ENCODE measurements at places on chromosomes 3 and 15. TPM values are rescaled to one million over a fixed set of nuclear protein-coding genes. Genes with fewer than 3 reads are reported as not detected.

DNA sequence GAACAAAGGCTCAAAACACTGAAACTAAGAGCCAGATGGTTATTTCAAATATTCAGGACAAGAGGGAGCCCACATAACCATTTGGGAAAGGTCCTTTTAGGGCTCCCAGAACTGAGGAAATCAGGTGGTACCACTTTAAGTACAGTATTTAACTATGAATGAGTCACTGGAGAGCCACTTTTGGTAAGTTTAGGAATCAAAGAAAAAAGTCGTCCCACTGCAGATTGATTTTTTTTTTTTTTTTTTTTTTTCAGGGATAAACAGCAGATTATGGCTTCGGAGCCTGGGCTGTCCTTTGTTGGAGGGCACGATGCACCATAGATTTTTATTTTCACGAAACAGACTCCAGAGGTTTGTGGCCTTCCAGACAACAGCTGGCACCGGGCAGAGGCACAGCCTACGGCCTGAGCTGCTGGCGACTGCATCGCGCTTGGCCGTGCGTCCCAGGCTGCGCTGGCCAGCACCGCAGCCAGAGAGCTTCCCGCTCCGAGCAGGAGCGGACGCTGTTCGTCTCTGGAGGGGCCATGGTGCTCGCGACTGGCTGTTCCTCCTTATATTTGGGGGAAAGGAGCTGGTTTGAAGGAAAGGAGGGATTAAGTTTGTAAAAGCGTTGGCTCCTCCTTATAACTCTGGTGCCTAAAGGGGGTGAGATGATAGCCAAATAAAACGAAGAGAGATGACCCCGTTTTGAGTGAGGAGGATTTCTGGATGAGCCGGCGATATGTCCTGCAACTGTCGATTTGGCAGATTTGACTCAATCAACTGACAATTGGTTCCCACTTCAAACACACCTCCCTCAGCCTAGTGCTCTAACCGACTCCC, 152.9 kb upstream of the GOLIM4 start:
- DNase-seq: no peak

DNA sequence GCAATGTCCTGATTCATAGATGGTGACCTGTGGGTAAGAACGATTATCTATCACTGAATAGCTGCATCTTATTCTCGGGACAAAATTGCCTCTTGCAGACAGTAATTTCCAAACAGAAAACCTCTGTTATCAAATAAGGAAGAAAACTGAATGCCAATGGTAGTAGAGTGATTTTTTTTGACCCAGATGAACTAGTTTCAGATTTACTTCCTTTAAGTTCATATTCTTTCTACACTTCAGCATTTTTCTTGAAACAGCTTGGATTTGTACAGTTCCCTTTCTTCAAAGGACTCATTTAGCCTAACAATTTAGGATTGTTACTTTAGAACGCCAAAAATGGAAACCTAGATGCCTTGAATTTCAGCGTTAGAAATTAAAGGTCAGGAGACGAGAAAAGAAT, 14.6 kb downstream of the ETV5 start:
- DNase-seq: no peak

GRCh38 chr3:21624524-21624923, 126.5 kb downstream of the ZNF385D start:
- DNase-seq: no peak

DNA sequence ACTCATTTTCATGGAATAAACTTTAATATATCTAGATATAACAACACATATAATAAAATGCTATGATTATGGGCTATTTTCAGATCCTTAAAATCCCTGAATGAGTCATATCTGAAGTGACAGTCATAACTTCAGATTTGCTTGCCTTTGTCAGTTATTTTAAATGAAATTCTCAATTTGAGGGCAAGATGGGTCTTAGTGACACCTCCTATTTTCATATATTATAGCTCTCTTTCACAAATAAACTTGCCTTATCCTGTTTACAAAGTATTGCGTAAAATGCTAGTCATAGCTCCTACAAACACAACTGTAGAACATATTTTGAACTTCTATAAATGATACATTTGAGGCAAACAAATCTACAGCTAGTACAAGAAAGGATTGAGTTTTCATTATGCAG, 6.2 kb upstream of the THRB start:
- DNase-seq: no peak

STRA6 gene
- total RNA-seq: not detected
